Stimulated activated CD4-positive, alpha-beta T cell treated with anti-CD3 and anti-CD28 coated beads, Interleukin-15, amount 100 ng/mL, for 24 hours (primary cell): ENCODE measurements at places on chromosomes 12 and 14.

DNA sequence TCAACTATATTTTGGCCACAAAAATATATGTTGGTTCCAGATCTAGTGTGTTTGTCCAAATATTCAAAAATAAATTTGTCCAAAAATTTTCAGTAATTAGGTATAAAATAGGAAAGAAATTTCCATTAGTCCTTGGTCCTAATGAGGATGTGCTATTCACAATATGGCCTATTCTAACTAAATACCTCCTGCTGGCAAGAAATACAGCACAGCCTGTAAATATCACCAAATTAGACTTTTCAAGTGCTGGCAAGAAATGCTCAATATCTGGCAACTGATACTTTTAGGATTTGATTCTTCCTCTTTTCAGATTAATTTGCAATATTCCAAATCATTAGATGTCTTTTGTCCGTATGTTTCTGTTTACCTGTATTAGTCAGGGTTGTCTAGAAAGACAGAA, 1446.2 kb downstream of the LRFN5 start:
- no peak for DNase-seq

DNA sequence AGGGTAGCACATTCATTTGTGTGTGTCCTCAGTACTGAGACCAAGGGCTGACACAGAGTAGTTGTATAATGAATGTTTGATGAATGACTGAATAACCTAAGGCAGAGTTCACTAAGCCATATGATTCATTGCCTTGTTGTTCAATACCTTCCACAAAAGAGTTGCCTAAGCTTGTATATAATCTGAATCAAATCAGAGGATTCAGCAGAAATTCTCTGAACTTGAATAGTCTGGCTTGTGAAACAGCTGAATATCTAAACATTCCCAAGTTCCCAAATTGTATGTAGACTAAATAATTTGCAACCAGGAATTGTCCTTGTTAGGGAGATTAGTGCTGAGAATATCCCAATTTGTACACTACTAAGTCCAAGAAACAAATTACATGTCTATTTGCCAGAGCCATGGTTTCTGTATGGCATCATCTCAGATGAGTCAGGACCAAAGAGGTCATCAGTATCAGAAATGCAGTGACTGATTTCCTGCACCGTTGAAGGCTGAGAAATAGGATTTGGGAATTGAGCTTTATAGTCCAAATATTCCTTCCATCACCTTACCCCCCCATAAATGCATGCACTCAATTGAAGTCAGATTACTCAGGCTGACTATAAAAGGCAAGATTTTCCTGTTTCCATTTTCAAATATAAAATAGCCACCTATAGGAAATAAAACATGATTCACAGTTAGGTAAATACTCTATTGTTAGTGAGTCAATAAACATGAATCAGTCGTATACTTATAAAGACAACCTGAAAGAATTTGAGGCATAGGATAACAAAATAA, 168.7 kb downstream of the PHLDA1 start:
- DNase-seq = no peak

GRCh38 chr12:26299751-26300150, 104.4 kb downstream of the SSPN start:
- no peak for DNase-seq

GRCh38 chr12:83122623-83122934, 435.9 kb downstream of the TMTC2 start:
- no peak for DNase-seq

GRCh38 chr14:103568952-103569351, 6.2 kb downstream of the COA8 start:
- DNase-seq = no peak

- DNase-seq = peak; percentile 4
Measured at GRCh38 chr14:50311337-50311971, 575 bp downstream of the L2HGDH start.

DNA sequence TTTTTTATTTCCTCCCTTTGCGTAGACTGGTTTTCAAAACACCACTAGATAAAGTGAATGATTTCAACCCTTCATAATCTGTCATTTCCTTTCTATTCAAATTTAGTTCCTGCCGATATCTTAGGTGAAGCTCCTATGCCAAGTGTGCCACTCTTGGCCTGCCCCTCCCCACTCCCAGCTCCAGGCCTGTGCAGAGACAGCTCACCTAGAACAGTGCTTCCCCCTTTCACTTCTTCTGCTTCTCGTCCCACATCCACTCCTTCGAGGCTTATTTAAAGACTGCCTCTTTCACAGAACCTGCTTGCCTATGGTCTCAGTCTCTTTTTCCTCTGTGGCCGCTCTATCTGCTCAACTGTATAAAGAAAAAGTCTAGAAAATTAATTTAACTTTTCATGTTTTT, 473.8 kb downstream of the RAD51B start:
- DNase-seq = no peak

GRCh38 chr12:45566257-45566656, 163.2 kb upstream of the ARID2 start:
- no peak for DNase-seq

- no peak for DNase-seq
Measured at GRCh38 chr12:50641566-50641965, 122.3 kb upstream of the ATF1 start.

DNA sequence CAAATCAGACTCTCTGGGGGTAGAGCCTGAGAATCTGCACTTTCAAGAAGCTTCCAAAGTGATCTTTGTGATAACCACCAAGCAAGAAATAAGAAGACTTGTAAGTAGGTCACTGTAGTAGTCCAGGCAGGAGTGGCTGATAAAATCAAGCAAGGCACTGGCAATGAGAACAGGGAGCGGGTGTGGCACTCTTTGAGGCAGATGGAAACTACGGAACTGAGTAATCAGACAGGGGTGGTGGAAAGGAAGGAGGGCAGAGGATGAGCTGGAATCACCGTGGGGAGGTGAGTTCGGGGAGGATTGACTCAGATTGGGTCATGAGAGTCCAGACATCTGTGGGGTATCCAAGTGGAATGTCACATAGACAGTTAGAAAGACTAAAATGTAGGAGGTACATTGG, 44.4 kb upstream of the PLXNC1 start:
- no peak for DNase-seq

- DNase-seq = no peak
Measured at GRCh38 chr12:123041042-123041531, 60.6 kb downstream of the ARL6IP4 start.

DNA sequence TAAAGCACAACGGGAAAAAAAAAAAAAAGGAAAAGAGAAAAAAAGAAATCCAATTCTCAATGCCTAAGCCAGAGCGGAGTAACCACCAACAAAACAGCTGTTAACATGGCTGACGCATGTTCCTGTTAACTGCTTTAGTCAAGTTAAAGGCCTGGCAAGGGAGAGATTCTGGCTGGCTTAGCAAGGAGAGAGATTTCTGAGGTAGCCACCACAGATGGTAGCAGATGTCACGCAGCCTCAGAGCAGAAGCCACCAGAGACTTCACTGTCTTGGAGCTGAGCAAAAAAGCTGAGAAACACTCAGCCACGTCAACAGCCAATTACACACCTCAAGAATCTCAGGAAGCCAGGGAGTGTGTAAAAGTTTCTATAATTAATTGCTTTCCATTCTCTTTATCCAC, 87.1 kb downstream of the TMCC3 start:
- DNase-seq = no peak

GRCh38 chr12:3694673-3695072, 58.2 kb downstream of the CRACR2A start:
- DNase-seq = no peak

GRCh38 chr14:50766338-50766886, 64.5 kb downstream of the NIN start:
- DNase-seq = no peak

DNA sequence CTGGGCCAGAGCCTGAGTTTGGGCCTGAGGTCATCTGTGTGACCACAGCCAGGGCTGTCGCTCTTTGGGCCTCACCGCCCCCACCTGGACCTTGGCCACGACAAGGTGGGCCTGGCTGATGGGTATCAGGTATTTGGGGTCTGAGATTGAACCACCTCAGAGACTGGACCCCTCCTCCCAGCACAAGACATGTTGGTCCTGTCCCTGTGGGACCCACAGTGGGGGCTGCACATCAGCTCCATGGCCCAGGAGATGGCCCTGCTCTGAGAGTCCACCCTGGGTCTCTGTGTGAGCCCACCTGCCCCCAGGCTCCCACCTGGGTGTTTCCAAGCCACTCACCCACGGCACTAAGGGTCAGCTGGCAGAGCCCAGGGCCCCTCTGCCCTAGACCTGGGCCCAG, 20.6 kb downstream of the BEGAIN start:
- no peak for DNase-seq

GRCh38 chr12:125263385-125263784, 198.2 kb downstream of the AACS start:
- DNase-seq = no peak

GRCh38 chr14:106269029-106269428, 742.6 kb downstream of the TMEM121 start:
- no peak for DNase-seq

DNA sequence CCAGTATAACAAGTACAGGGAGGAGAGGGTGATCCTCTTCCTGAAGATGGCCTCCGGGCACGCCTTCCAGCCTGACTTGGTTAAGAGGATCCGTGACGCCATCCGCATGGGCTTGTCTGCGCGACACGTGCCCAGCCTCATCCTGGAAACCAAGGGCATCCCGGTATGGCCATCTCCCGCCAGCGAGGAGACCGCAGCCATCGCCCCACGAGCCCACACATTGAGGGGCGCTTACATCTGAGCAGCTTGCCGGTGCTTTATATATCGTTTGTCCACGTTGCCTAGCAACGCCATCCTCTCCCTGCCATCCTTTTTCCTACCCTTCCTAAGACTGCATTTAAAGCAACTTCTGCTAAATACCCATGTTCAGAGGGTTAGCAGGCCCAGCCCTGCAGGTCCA, 71.5 kb downstream of the AACS start:
- no peak for DNase-seq

- no peak for DNase-seq
Measured at GRCh38 chr12:42560977-42561376, 28.6 kb downstream of the PRICKLE1 start.

DNA sequence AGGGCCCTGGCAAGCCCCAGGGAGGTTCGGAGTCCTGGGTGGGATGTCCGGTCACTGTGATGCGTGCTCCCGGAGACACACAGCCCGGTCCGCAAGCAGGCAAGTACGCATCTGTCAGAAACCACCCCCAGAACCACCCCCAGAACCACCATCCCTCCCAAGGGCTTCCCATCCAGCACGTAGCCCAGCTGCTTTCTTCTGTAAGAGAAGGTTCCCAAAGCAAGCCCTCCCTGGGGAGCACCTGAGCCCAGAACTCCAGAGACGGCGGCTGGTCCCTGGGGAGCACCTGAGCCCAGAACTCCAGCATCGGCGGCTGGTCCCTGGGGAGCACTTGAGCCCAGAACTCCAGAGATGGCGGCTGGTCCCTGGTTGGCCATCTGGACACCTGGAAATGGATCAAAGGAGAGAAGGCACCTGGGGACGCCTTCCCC, 2.6 kb upstream of the FBRSL1 start:
- no peak for DNase-seq

DNA sequence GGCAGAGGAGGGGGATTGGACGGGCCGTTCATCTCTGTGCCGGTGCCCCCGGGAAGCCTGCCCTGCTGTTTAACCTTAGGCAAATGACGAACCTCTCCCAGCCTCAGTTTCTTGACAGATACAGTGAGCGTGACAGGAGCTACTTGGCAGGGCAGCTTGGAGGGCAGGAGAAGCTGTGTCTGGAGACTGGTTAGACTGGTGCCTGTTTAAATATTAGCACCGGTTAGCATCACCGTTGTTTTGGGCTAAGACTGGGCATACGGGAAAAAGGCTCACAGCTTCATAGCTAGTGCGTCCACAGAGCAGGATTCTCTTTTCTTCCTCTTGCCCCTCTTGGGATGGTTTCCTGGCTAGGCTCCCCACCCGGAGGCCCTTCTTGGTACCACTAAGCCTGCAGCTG, 38.7 kb downstream of the RHOF start:
- no peak for DNase-seq

- no peak for DNase-seq
Measured at GRCh38 chr12:100699209-100699608, 95.4 kb upstream of the ANO4 start.

GRCh38 chr12:116392061-116392460, 114.6 kb upstream of the MED13L start:
- DNase-seq = no peak

DNA sequence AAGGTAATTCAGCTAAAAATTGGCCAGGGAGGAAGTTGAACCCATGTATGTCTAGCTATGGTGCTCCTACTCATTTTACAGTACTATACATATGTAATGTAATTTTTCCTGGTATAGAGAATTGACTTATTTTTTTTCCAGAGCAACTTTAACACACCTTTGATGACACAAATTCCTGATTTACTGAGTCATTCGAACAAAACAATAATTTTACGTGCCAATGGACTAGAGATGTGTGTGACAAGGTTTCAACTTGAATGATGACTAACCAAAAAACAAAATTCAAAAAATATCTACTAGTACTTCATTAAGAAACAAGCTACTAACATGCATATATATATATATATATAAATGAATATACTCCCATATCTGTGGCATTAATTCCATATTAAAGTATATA, 180.5 kb downstream of the KITLG start:
- no peak for DNase-seq

DNA sequence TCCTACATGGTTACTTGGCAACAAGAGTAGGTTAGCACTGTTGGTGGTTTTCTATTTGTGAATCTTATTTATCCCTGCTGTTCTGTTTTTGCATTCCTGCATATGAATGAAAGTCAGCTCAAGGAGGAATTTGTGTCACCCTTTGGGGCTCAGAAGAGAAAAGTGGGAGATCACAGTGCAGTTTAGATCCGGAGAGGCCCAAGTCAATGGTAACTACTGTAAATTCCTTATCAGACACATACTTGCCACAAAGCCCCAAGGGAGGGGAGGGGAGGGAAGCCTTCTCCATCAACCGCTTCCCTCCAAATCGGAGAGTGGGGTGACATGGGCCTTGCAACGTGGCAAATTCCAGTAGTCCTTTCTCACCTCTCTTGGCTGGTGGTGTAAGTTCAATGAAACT, 15.0 kb downstream of the GSG1 start:
- no peak for DNase-seq

DNA sequence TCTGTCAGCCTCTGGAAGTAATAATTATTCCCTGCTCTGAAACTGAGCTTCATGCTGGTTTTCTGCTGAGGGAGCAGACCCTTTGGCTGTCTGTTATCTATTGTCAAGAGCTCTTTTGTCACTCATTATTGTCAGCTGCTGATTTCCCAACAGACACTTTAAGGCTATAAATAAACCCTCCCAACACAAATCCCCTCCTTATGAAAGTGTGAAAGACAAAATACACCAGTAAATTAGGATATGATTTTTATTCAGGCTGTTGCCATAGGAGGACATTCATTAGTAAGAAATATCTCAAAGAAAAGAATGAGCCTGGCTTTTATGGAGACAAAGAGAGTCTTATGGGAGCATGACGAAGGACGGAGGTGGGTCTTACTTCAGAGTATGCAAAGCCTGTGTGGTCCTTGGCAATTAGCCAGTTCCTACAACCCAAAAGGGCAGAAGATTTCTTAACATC, 180.8 kb downstream of the CRADD start:
- DNase-seq = no peak
